RKO (cell line): ENCODE measurements at places on chromosomes 6 and 20.
A peak's percentile ranks its signal among the peaks of the same experiment; 100 is the strongest.

DNA sequence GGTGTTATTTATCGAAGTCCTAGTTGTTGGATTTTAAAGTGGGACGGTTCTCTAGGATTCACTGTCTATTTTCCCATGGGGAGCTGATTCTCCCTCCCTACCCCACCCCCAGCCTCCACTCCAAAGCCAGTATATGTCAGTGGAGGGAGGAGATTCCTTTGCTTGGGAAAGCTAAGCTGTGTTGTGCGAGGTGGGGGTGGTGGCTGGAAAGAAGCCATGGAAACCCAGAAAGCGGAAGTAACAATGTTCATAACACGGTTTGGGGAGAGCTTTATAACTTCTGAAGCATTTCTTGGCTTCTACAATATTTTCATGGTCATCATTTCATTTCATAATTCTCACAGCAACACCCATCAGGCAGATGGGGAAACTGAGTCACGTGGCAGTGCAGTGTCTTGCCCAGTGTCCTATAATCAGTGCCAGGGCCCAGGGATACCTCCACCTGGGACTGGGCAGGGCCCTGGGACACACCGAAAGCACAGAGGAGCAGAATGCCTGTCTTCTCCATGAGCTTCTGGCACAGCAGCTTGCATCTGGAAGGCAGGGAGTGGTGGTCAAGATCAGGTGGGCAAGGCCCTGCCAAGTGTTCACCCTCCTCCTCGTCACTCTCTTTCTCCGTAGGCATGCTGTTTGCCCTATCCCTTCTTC, 4.5 kb downstream of the SUN5 start:
- no peak for DNase-seq

GRCh38 chr20:43749734-43750294, 23.0 kb upstream of the GTSF1L start:
- DNase-seq: peak; percentile 55

DNA sequence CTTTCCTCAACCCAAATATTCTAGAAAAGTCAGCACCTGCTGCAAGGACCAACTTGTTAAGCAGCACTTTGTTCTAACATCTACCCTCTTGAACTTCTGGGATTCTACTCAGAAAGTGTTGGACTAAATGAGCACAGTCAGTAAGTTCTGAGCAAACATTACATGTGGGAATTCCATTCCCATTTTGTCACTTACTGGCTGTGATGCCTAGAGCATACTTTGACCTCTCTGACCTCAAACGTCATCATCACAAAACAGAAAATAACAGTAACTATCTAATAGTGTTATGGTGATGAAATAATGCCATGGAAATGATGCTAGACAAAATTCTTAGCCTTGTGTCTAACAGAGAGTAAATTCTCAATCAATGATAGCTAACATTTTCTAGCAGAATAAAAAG, 829.4 kb downstream of the EPHA7 start:
- DNase-seq: no peak

GRCh38 chr6:138814179-138814834, 18.4 kb downstream of the ECT2L start:
- no peak for DNase-seq

- DNase-seq: no peak
Observed at GRCh38 chr6:88952065-88952704, 11.2 kb downstream of the RNGTT start.

DNA sequence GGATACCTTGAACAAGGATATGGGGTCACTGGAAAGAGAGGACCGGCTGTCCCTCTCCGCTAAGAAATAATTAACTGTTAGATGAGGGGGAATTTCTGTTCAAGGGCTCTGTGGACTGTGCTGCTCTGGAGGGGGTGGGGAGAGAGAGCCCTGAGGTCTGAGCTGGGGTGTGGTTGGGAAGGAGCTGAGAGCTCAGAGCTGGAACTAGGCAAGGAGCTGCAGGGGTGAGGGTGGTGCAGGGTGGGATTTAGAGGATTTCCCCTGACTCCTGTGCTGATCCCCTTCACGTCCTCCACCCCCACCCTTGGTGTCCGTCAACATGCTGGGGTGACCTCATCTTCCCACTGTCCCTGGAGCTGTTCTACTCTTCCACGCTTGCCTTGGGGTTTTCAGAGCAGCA, 52.5 kb downstream of the HLA-A start:
- no peak for DNase-seq

GRCh38 chr6:47440719-47441118, 36.9 kb upstream of the CD2AP start:
- no peak for DNase-seq

DNA sequence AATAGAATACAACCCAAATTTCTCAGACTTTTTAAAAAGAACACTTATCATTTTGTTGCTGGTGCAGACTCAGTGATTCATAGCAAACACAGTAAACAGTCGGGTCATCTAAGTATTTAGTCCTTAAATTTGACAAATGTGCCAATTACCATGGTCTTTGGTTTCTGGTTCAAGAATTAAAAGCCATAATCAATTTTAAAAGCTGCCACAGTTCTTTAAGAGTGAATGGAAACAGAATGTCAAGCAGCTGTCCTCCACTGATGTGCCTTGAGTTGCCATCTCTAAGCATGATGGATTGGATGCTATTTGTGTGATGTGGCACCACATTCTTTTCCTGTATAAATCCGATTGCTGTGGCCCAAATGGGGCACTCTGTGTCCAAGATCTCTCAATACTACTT, 67.2 kb upstream of the MLIP start:
- DNase-seq: no peak

DNA sequence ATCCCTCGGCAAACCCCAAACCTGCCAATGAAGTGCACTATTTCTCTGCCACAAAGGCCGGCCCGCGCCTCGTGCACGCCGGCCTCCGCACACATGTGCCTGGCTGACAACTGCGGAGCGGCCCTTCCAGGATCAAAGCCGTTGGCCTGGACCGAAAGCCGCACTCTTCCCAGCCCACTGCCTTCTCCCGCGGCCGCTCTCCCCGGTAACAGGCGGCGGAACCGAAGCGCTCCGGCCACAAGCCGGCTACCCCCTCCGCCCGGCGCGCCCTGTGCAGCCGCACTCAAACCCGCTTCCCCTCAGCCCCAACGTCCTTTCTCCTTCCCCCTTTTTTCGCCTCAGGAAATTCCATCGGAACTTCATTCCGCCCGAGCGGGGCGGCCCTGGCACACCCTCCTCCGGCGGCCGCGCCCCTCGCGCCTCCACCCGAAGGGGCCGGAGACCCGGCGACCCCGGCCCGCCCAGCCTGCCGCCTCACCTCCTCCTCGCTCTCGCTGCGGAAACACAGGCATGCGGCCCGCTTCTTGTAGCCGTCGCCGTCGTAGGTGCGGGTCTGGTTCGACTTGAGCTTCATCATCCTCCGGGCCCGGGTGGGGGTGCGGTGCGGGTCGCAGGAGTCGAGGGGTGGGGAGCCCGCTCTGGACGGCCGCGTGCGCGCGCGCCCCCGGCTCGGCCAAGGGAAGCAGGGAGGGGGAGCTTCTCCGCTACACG, 528 bp downstream of the NUDT3 start:
- DNase-seq: peak; percentile 72

DNA sequence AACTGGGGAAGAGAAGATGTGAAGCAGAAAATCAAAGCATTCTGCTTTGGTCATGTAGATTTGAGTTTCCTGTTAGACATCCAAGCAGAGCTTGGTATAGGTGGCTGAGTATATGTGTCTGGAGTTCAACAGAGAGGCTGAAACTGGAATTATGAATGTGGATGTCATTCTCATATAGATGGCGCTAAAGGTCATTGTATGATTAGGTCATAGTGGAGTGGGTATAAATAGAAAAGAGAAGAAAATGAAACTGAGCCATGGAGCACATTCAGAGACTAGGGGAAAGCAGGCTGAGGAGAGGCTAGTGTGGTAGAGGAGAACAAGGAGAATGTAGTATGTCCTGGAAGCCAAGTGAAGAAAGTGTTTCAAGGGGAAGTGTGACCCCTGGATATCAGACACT, 295.6 kb upstream of the PLN start:
- no peak for DNase-seq

DNA sequence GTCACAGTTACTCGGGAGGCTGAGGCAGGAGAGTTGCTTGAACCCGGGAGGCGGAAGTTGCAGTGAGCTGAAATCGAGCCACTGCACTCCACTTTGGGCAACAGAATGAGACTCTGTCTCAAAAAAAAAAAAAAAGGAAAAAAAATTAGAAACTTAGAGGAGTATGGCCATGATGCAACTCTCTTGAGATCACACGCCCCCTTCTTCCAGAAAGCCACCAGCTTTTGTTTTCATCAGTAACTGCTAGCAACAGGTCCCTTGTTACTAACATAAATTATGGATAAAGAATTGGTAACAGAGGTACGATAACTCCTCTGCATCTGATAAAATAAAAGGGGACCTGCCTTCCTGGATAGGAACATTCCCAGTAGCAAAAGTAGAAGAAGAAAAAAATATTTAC, 308.2 kb downstream of the CD83 start:
- DNase-seq: no peak

DNA sequence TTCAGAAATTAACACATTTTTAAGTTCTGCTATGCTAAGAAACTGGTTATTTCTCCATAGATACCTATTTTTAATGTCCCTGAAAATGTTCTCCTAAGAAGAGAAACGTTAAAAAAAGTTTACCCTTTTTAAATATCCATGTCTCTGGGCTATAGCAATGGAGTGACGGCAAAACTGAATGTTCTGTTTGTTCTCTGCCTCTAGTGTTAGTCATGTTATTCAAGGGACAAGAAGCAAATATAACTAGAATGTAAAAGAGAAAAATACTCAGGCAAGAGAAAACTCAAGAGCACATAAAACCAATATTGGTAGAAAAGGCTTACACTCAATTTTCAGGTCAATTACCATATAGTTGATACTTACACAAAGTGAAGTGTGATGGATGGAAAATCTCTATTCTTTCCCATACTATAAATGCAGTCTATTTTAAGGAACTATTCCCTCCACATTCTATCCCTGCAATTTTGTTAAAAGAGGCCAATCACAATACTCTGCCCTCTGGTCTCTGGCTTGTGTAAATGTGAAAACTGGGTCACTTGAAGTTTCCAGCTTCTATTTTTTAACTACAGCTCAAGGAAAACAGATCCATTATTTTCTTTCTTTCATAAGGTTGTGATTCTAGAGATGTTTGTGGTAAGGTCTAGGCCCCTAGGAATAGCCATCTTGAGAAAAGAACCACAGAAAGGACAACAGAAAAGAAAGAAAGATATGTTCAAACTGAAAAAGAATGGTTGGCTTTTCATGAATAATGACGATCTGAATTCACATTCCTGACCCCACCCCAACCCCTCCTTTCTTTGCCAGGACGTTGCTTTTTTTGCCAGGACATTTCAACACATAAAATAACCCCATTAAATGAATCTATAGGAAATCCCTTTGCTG, 200.3 kb upstream of the FAM83B start:
- DNase-seq: no peak

DNA sequence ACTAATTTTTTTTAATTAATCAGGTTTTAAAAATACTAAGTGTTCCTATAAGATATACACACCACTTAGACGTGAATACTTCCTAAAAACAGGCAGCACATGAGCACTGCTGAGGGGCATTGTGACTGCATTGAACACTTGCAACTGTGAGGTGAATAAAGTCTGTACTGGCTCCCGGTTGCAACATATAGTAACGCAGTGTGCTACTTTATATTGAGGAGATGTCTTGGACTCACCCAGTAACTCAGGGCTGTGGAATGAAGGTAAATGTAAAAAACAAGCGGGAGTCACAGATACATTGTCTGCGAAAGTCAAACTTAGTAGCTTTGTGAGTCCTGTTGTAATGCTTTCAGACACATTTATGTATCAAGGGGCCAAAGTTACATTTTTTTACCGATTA, 17.0 kb upstream of the HLA-A start:
- DNase-seq: peak; percentile 57

- no peak for DNase-seq
Observed at GRCh38 chr6:45196121-45196520, 132.0 kb upstream of the RUNX2 start.

DNA sequence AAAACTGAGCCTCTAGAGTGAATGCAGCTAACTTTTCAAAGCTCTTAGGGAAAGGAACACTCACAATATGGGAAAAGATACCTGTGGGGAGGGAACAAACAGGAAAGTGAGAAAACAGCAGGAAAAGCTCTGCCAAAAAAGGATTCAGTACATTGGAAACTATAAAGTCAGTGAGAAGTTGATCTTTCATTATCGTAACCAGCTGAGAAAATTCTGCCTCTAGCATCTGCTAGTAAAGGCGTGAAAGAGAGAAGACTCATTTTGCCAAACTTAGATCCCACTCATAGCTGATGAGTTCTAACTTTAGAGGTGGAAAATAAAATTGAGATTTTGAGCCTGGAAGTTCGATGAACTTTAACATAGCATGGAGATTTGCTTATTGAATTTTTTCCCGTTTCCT, 321.8 kb upstream of the RNF217 start:
- no peak for DNase-seq

DNA sequence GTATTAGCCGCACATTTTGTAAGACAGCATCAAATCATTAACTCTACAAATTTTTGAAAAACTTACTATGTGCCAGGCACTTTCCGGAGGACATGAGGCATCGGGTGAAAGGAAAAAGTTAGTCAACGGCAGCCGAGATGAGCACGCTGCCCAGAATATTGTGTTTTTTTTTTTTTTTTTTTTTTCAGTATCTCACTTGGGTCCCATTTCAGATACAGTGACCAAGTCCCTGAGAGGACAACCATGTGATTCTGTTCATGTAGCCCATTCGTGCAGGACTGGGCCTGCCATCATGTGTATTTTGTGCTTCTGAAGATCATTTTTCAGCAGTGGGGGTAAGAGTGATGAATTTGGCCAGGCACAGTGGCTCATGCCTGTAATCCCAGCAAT, 1.3 kb downstream of the SLA2 start:
- DNase-seq: no peak

- peak; percentile 89 for DNase-seq
Observed at GRCh38 chr6:79233611-79234149, 802 bp downstream of the HMGN3 start.

GRCh38 chr6:160253292-160253691, 5.3 kb downstream of the SLC22A2 start:
- DNase-seq: no peak

- DNase-seq: no peak
Observed at GRCh38 chr6:31706599-31706998, at the start of gene LY6G6F. TSS of gene LY6G6F (plus strand) at chr6:31706866. CDS start at chr6:31706907, 41 bp downstream.

- DNase-seq: no peak
Observed at GRCh38 chr6:121612927-121613326, 177.5 kb downstream of the GJA1 start.

DNA sequence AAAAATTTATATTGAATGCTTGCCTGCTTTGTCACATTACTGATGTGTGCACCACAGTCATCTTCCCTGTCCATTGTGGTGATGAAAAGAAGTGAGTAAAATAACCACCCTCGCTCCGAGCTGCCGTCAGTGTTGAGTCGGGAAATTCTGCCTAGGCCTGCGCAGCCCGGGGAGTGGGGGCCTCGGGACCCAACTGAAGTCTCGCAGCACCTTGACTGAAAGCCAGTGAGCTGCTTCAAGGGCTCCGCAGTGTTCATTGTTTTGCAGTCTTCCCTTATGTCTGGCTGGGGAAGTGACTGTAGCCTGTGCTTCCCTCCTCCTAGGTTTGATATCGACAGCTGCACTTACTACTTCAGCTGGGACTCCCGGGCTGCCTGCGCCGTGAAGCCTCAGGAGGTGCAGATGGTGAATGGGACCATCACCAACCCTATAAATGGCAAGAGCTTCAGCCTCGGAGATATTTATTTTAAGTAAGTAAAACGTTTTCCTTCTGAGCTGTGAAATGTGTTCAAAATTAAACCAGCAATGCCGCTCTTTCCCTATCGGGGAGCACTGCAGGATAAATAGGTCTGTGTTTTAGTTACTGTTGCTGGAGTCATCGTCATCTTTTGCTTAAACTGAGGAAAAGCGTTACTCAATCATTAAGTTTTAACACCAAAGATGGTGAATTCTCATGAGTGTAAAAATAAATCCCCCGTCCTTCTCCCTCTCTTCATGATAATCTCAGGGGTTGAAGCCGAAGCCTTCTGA, 32.7 kb upstream of the SLC22A1 start:
- DNase-seq: no peak
